Mesenteric fat pad (tissue), 1 donor: ENCODE measurements at places on chromosomes 5 and 9. TPM values are rescaled to one million over a fixed set of nuclear protein-coding genes. Genes with fewer than 3 reads are reported as not detected.

LCN12 gene
- not detected for total RNA-seq

FCHSD1 gene
- total RNA-seq, result 11.5 TPM

PAX5 gene
- total RNA-seq, result 0.06 TPM

FOXD4 gene
- 0.32 TPM for total RNA-seq

ENTPD2 gene
- total RNA-seq, result not detected

SOHLH1 gene
- total RNA-seq, result not detected

CAVIN4 gene
- total RNA-seq, result 0.26 TPM

GRCh38 chr5:17976404-17976803 lies 342.1 kb downstream of the TAF11L14 start:
- DNase-seq, result no peak

DNA sequence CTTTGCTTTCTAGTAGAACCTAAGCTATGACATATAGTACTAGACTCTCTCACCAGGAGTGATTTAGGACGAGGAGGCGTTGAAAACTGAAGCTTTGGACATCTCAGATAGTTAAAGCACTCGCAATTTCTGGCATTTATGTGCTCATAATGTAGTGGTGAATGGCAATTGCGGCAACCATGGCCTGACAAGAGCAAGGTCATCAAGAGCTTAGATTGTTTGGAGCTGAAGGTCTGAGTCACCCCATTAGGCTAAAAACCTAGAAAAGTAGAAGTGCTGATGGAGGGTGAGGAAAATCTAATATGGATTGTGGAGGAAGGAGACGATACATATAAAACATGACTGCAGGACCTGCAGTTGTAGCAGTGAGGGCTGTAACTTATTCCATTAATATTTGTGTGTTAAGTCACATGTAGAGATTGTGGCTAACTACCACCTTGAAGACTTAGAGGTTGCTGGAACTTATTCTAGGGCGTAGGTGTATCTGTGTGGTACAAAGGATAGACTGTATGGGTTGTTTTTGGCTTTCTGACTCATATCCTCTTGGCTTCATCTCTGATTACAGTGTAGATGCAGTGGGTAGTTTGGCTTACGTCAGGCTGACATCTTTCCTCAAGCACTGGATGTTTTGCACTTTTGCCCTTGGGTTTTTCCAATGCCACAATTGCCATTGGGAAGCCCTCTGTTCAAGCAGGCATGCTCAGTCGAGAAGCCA lies 138.9 kb upstream of the CDKN2B start:
- no peak for DNase-seq

- DNase-seq, result no peak
Observed at GRCh38 chr5:35031276-35031675, 16.5 kb downstream of the AGXT2 start.

DNA sequence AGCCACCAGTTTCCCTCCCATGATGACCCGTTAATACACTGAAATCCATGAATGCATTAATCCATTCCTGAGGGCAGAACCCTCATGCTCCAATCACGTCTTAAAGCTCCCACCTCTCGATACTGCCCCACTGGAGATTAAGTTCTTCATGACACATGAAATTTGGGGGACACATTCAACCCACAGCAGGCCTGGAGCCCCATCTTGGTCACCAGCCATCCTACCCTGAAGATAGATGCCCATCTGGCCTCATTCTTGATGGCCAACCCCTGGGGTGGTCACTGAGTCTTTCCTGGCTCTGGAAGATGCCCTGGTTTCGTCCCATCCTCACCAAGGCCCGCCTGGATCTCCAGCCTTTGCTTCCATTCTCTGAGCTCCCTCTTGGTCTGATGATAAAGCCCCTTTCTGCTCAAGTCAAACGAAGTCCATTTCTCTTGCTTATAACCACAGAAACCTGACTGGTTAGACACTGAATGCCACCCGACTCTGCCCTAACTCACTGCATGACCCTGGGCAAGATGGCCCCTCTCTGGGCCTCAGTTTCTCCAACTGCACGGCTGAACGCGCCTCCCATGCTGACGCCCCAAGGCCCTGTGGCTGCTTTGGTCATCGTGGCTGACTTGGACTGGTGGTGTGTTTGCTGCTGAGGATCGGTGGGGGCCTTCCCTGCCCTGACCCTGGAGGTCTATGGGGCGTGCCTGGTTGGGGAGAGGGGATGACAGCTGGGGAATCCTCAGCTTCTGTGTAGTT lies 138.4 kb upstream of the IER5L start:
- DNase-seq, result peak; percentile 73

- no peak for DNase-seq
Observed at GRCh38 chr5:147442224-147442623, 67.6 kb downstream of the DPYSL3 start.

DNA sequence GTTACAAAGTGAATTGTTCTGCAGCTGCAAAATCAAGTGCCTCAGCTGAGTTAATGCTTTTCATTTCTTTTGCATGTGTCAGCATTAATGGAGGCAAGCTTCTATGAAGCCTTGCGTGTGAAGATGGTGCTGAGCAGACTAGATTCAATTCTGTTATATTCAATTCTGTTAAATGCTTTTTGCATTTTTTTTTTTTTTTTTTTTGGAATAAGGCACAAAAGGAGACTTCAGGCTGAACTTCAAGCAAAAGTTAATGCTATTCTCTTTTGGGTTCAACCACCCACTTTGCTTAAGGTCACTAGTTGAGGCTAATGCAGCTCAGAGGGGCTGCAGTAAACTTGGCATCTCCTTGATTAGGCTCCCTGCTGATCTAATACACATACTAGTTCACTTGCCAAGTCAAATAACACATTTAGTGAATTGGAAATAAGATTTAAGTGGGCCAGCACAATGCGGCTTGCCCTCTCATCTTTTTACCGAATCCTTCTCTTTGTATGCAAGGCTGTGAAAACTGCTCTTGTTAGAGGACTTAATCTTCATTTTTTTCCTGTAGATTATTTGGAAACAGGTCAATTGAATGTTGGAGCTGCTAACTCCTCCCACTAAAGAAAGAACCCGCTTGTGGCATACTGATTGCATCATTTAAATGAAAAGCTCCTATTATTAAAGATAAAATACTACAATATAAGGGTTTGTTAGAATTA lies 1020.2 kb downstream of the NR2F1-AS1 start:
- no peak for DNase-seq

DNA sequence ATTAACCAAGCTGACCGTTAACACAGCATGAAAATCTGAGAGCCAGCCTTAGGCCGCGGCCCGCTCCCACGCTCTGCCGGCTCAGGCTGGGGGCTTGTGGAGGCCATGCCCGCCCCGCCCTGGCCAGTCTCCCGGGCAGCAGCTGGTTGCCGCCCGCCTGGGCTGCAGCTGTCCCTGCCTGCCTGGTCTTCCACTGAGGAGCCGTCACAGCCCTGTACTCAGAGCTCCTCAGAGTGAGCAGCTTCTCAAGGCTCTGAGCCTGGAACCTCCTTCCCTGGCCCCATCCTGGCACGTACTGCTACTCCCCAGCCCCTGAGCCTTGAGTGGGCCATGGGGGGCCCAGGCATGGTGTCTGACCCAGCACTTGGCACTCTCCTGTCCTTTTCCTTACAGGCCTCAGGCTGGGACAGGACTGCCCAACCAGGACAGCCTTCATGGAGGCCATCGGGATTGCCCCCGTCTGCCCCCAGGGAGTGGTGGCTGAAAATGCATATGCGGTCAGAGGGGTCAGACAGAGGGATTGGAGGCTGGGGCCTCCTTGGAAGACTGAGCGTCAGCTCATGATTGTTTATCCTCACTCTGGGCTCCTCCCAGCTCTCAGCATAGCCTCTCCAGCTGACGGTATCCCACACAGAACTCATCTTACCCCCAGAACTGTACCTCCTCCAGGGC lies 11.9 kb downstream of the FGFR4 start:
- no peak for DNase-seq

GRCh38 chr9:122347348-122348287 lies 23.2 kb upstream of the PTGS1 start:
- DNase-seq, result no peak

DNA sequence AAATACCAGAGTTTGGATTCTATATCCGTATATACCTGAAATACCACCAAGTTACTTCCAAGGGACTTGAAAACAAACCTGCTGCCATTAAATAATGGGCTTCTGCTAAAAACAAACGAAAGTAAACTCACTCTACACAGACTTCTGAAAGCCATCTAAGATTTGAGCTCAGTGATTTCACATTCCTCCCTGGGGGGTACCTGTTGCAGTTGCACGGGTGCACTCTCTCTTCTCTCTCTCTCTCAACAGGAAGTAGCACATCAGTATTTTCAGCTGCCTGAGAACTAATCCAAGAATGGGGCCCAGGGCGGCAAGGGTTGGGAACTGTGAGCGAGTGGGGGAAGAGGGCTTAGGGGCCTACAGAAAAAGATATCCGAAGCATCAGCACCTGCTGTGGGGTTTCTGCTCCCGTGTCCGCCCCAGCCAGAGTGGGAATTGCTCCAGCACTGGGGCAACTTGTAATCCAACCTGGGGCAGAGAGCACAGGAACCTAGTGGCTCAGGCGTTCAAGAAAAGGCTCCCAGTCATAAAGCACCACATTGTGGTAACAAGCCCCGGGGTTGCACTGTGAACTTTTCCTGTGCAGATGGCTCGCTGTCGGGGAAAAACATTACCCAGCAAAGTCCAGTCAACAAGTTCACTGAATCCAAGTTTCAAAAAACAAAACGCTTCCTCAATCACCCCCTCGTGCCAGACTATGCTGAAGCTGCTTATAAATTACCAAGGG lies 99.8 kb downstream of the EFNA5 start:
- DNase-seq, result no peak

GRCh38 chr9:90330231-90330630 lies 312.4 kb downstream of the DIRAS2 start:
- no peak for DNase-seq

- DNase-seq, result no peak
Observed at GRCh38 chr9:130459941-130460669, 15.3 kb downstream of the ASS1 start.

GRCh38 chr5:62111428-62111827 lies 194.6 kb upstream of the KIF2A start:
- DNase-seq, result no peak

- no peak for DNase-seq
Observed at GRCh38 chr9:19895006-19895405, 106.2 kb upstream of the SLC24A2 start.

GRCh38 chr5:59729357-59729756 lies 164.2 kb downstream of the PDE4D start:
- no peak for DNase-seq

- DNase-seq, result peak; percentile 79
Observed at GRCh38 chr9:92619601-92620300, 50.2 kb downstream of the IPPK start.

DNA sequence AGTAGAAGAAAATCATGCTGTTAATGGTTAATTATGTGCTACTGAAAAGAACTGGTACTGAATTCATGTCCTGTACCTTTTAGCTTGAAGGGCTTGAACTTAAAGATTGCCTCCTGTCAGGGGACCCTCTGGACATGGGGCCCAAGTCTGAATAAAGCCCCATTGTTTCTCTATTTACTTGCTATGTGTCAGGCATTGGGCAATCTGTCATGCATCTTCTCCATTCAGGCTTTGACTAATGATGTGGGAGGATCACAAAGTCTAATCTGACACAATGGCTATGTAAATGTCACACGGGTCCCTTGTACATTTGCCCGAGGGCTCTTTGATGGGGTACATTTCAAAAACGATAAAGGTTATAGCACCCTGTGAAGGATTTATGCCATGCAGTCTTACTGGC lies 64.0 kb upstream of the TUSC1 start:
- DNase-seq, result no peak

DNA sequence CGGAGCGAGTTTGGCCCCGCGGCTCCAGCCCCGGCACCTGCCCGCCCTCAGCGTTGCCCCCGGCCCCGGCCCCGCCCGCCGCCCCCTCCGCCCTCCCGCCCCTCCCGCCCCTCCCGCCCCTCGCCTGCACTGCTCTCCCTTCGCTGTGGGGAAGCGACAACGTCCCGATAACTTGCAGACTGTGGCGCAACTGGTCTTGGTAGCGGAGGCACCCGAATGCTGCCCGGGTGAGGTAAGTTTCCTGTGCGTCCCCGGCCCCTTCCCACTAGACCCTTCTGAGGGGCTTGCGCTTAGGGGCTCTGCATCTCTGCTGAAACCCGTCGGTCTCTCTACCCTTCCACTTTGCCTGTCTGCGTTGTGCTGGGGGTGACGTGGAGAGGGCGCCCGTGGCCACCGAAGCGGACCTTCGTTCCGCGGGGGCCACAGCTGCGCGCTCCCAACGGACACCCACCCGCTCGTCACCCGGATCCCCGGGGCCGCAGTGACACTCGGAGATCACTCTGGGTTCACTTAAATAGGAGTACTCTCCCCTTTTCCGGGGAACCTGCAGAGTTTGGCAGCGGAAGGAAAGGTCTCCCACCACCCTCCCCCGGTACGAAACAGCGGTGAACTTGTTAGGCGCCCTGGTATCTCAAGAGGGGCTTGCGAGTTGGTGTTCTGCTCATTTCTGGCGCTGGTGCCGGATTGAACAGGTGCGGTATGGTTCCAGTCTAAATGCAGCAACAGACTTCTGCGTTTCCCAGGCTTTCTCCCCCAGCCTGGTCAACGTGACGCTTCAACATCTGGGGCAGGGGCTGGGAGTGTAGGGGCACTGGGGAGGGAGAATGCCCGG lies 707 bp downstream of the PIP5K1B start:
- DNase-seq, result peak; percentile 89

DNA sequence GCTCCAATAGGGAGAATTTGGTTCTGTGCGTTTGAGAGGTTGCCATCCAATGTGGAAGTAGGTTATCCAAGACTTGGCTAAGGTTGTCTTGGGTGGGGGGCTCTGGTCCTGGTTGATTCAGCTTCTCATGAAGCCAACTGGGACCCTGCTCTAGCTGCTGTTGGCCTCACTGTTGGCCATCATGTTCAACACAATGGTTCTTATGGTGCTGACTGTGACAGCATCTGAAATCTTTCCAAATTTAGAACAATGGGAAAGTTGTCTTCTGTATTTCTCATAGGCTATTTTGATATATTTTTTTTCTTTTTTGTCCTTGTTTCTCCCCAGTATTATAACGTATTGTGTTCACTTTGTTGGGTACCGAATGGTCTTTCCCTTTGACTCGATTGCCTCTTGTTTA lies 71.9 kb downstream of the GDNF start:
- no peak for DNase-seq

- DNase-seq, result no peak
Observed at GRCh38 chr5:171149772-171150171, 159.3 kb upstream of the TLX3 start.

- DNase-seq, result no peak
Observed at GRCh38 chr5:72093824-72094223, 13.5 kb upstream of the MAP1B start.

DNA sequence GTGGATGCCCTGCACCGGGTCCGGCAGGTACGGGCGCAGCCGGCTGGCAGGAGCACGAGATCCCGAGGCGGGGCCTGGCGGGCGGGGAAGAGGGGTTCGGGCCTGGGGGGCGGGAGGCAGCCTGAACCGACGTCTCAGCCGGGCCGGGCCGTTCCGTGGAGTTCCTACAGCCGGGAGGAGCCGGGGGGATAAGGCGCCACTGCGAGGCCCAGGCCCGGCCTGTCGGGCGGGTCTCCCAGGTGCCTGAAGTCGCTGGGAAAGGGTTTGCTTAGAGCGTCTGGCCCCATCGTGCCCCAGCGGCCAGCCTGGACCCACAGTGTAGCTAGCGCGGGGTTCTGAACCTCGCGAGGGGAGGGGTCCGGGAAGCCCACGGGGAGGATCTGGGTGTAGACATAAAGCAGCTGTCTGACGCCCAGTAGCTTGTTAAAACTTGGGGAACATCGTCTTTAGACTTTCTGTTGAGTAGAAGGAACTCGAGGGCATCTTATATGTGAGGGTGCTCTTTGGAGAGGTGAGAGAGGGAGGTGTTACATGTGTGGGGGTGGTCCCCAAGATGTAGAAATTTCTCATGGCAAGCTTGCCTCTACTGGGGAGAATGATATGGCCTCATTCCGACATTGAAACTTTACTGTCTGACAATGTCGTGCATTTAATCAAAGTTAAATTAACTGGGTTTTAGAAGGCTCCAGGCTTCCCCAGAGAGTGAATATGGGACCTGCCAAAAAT lies 524 bp downstream of the FUBP3 start:
- peak; percentile 90 for DNase-seq

GRCh38 chr5:159130871-159131270 lies 31.2 kb upstream of the EBF1 start:
- DNase-seq, result no peak
